ENCODE measurements at places on chromosomes 11 and 22.

- DNase-seq = no peak
Observed at GRCh38 chr11:118010738-118011461, 24.7 kb downstream of the IL10RA start.

GRCh38 chr11:115522302-115522701 is 18.1 kb upstream of the CADM1 start:
- DNase-seq = no peak

DNA sequence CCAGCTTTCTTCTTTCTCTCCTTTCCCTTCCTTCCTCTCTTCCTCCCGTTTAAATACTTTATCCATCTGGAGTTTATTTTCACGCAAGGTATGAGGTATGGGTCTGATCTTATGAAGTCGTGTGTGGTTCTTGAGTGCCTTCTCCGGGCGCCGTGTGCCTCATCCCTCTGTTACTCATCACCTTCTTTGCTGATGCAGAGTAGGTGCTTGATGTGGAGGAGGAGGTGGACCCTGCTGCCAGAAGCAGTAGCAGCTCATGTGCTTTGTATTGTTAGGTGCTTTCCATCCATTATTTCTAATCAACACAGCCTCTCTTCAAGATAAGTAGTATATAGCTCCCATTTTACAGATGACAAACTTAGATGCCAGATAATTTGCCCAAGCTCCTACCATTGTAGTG is 47.0 kb downstream of the TNRC6B start:
- no peak for DNase-seq

- no peak for DNase-seq
Observed at GRCh38 chr11:50178737-50179136, 146.1 kb downstream of the OR4C45 start.

All from GM04503 (cell line).